GM13976 (cell line): ENCODE measurements at places on chromosomes 13 and 19.
A peak's percentile ranks its signal among the peaks of the same experiment; 100 is the strongest.

- DNase-seq = no peak
These were observed 11.9 kb downstream of the CYP4F12 start for GRCh38 chr19:15684828-15685227.

- DNase-seq = no peak
These were observed 29.8 kb downstream of the ZNF571 start for GRCh38 chr19:37564624-37565369.

GRCh38 chr19:11435833-11436313, 438 bp downstream of the PRKCSH start:
- peak; percentile 39 for DNase-seq

GRCh38 chr13:43122791-43123190, 99.4 kb downstream of the DNAJC15 start:
- no peak for DNase-seq

GRCh38 chr13:101576977-101577376, 124.5 kb downstream of the ITGBL1 start:
- no peak for DNase-seq

DNA sequence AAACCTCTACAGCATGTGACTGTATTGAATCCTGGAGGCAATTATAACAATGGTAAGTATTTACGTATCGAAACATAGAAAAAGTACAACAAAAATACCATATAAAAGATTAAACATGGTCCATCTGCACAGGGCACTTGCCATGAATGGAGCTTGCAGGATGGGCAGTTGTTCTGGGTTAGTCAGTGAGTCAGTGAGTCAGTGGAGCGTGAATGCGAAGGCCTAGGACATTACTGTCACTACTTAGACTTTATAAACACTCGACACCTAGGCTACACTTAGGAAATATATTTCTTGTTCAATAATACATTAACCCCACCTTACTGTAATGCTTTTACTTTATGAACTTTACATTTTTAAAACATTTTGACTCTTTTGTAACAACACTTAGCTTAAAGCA, 35.6 kb upstream of the TMTC4 start:
- DNase-seq = no peak

DNA sequence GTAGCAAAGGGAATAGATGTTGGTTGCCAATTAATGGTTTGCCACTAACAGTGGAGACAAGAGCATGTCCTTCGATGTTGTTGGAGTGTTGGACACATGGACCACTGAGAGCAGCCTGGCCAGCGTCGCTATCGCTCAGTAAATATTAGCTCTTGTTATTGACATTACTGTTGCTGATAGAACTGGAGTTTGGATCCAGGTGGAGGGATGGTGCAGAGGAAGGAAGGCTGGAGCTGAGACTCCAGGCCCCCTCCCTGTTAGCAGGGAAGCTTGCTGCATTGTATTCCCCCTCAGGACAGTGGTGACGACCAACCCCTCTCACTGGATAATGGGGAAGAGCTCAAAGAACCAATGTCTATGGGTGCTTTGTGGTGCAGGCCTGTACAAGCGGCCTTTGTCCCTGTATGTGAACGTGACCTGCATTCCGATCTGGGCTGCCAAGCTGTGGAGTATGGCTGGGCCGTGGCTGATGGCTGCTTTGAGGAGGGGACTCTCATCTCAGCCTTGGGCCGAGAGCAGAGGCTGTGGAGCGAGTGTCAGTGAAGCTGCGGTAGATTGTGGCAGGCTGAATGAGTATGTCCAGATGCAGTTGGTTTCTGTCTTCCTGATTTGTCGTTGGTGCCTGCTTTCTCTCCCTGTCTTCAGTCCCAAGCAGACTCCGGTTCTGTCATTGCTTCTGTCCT, 7.0 kb downstream of the CLASRP start:
- no peak for DNase-seq

GRCh38 chr13:100941377-100942368, 267.1 kb upstream of the TMTC4 start:
- DNase-seq = no peak

- no peak for DNase-seq
These were observed 313.8 kb downstream of the ENOX1 start for GRCh38 chr13:43472980-43473379.

GRCh38 chr19:54421521-54421920, 6.3 kb downstream of the TTYH1 start:
- DNase-seq = no peak

DNA sequence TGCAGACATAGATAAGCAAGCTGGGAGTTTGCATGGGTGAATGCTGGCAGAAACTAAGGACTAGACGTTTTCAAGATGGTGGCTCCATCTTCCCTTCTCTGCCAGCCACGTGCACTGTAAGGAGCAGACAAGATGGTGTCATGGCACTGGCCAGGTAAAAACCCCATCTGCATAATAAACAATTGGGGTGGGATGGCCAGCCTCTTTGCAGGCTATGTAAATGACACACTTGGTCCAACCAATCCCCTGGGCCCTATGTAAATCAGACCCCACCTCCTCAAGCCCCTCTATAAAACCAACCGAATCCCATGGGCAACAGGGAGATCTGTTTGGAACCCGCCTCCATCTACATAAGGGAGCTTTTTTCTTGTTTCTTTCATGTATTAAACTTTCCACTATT, 2.4 kb upstream of the OR7A5 start:
- no peak for DNase-seq

GRCh38 chr13:70415136-70415535, 306.9 kb upstream of the KLHL1 start:
- no peak for DNase-seq

- DNase-seq = peak; percentile 88
These were observed 16.3 kb downstream of the CILP2 start for GRCh38 chr19:19554074-19555023.

- DNase-seq = peak; percentile 64
These were observed 673 bp downstream of the SPATA13 start for GRCh38 chr13:24161010-24161775.

DNA sequence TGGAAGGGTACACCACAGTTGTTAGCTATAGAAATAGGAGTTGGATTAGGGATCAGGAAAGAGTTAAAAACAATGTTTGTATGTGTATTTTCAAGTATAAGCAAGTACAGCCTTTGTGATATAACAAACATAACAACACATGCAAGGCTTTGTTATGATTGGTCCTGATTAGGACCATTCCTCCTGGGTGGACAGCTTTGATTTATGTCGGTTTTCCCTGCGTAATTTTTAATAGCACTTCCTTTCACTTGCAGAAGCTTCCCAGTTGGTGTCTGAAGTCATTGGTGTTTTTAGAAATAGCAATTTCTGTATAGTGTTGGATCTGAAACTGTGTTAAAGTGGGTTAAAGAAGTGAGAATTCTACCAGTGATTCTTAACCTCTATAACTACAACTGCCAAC, 10.0 kb downstream of the FNDC3A start:
- DNase-seq = no peak

- DNase-seq = no peak
These were observed 108.3 kb upstream of the RXFP2 start for GRCh38 chr13:31631071-31631470.

DNA sequence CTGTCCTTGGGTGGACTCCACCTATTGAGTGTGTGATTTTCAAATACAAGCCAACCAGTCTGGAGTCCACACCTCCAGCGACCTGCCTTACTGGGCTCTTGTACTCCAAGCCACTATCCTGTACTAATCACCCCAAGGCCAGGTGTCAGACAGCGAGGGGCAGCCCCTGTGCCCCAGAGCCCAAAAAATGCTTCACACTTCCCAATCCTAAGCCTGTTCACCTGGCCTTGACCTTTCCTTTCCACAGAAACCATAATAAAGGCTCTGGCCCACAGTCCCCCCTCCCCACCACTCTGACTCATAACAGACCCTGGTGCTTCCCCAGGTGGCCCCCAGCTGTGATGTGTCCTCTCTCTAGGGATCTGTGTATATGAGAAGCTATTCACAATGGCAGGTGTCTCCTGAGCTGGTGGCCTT, 3.9 kb downstream of the CD209 start:
- DNase-seq = peak; percentile 84

DNA sequence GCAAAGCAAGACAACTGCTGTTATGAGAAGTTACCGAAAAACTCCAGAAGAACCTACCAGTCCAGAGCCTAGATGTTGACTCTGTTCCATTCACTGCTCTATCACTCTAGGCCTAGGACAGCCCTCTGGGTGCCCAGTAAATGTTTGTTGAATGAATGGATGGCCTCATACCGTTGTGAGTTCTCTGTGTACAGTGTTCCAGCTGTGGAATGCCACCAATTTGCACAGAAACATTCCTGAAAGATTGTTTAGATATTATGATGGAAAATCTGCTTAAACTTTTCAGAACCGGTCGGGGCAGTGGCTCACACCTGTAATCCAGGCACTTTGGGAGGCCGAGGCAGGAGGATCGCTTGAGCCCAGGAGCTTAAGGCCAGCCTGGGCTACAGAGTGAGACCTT, 1.3 kb upstream of the FBL start:
- DNase-seq = no peak

DNA sequence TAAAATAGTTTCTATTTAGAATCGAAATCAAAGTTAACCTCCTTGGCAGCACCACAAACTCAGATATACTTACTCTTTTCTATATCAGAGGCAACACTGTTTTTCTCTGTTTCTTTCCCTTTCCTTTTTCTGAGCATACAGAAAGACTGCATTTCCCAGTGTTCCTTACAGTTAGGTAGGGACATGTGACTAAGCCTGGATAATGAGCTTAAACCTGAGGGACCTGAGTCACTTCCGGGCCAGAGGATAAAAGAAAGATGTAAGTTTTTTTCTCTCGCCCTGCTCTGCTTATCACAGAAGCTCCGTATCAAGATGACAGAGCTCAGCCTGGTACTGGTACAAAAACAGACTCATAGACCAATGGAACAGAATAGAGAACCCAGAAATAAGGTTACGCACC, 531.9 kb downstream of the KLF12 start:
- DNase-seq = no peak

DNA sequence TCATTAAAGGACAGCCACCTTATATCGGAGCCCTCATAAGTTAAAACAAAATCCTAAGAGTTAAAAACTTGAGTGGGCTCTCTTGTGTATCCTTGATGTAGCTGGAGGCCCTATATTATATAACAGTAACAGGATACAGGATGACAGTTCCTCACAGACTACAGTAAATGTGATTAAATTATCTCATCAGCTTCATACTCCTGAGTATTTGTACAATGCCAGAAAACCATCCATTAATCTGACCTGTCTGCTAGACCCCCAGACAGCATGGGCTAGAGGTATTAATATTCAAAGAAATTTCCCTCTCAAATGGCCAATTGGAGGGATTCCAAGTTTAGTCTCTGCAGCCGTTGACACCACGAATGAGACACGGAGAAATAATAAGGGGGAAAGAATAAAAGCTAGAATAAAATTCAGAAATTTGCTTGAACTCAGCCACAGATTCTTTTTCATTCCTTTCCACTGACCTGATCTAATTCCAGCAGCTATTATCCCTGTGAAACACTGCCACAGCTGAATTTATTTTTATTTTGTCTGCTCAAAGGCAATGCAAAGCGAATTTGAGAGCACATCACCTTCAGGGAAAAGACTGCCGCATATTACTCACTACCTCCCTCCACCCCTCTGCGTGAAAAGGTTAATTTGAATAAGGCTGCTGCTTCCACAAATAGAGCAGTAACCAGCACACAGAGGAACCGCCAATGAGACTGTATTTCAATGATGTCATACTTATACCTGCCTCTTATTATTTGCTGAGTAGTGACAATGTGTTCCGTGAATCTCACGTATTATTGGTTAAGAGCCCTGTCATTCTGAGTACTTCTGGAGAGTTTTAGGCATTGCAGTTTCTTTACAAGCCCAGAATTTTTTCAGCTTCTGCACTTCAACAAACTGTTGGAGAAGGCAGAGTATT, 155.9 kb upstream of the KLF12 start:
- peak; percentile 7 for DNase-seq

DNA sequence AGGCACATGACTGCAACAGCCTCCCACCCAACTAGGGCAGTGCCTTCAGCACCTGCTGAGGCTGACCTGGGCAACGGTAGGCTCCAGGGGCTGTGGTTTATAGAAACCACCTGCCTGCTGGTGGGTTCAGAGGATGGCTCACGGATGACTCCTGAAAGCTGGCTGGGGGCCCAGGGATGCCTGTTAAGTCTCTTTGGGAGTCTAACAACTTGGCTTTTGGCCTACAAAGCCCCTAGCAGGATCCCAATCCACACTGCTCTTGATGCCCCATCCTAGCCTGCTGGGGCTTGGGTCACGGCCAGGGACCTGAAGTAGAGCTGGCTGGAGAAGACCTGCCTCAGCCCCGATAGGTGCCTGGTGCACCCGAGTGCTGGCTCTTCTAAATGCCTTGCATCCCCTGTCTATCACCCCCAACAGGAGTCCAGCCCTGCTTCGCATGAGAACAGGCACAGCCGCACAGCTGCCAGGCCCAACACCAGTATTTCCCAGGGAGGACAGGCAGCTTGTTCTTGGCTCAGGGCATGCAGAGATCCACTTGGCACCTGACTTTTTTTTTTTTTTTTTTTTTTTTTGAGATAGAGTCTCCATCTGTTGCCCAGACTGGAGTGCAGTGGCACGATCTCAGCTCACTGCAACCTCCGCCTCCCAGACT, 9.1 kb upstream of the EPHX3 start:
- no peak for DNase-seq

GRCh38 chr13:53013113-53013512, 15.5 kb upstream of the OLFM4 start:
- no peak for DNase-seq

GRCh38 chr19:46299695-46300094, 2.9 kb downstream of the HIF3A start:
- DNase-seq = no peak

- DNase-seq = no peak
These were observed 58.9 kb upstream of the C1QTNF9 start for GRCh38 chr13:24250376-24251057.

- no peak for DNase-seq
These were observed 716.5 kb upstream of the PRR20A start for GRCh38 chr13:56424246-56424645.

- DNase-seq = no peak
These were observed 22.3 kb downstream of the ATP4B start for GRCh38 chr13:113635709-113636108.

- DNase-seq = no peak
These were observed 2.5 kb downstream of the ITM2B start for GRCh38 chr13:48235341-48236135.

- no peak for DNase-seq
These were observed 257.7 kb downstream of the SPRY2 start for GRCh38 chr13:80083081-80083852.

DNA sequence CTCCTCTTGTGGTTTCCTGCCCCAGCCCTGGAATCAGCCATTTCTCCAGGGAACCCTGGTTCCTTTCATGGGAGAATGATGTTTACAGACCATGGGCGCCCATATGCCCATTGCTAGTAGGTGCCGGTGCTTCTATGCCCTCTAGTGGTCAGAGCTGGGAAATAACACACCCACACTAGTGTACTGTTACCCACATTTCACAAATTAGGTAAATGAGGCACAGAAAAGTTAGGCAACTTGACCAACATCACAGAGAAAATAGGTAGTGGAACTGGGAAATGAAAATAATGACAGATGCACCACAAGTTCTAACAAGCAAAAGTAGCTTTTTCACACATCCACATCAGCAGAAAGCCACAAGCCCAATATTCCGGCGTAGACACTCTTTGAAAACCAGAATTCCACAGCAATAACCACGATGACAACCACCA, 1.3 kb upstream of the CEACAM3 start:
- no peak for DNase-seq

GRCh38 chr19:34179066-34179465, 6.8 kb downstream of the LSM14A start:
- DNase-seq = no peak

GRCh38 chr19:16585808-16586476, 13.7 kb upstream of the SLC35E1 start:
- peak; percentile 81 for DNase-seq
